ENCODE measurements at places on chromosomes 2 and 18. TPM values are rescaled to one million over a fixed set of nuclear protein-coding genes. Genes with fewer than 3 reads are reported as not detected.
A peak's percentile ranks its signal among the peaks of the same experiment; 100 is the strongest.

- DNase-seq: no peak
Measured at GRCh38 chr2:178674122-178674521, 133.1 kb downstream of the TTN start.

- DNase-seq: peak; percentile 89
Measured at GRCh38 chr2:88627856-88628570, 749 bp upstream of the EIF2AK3 start.

DNA sequence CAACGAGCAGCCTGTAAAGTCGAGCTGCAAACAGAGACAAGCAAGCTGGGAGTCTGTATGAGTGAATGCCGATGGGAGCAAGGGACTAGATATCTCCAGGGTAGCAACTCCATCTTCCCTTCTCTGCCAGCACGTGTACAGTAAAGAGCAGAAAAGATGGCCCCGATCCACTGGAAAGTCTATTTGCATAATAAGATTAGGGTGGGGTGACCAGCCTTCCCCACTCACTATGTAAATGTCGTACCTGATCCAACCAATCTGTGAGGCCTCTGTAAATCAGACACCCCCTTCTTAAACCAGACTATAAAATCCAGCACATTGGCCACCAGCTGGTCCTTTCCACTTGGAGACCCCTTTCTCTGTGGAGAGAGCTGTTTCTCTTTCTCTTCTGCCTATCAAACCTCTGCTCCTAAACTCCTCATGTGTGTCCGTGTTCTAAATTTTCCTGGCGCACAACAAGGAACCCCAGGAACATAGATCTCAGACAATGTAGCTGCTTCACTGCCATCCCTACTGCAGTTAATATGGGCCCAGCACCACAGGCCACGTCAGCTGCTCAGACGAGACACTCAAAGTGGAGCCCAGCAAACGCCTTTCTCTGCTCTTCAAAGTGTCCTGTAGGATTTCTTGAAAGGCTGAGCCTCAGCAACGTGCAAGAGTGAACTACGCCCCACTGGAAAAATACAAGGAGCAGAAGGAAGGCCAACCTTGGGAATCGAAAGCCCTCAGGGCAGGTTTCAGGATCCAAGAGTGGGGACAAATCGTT lies 26.1 kb downstream of the DIPK1C start:
- no peak for DNase-seq

The CMPK2 gene
- 0.26 TPM for total RNA-seq

The TMEM37 gene
- total RNA-seq: not detected

Data from bronchial epithelial cell (primary cell).